IPS DF 6.9 (cell line): ENCODE measurements at places on chromosomes 1 and 21.

DNA sequence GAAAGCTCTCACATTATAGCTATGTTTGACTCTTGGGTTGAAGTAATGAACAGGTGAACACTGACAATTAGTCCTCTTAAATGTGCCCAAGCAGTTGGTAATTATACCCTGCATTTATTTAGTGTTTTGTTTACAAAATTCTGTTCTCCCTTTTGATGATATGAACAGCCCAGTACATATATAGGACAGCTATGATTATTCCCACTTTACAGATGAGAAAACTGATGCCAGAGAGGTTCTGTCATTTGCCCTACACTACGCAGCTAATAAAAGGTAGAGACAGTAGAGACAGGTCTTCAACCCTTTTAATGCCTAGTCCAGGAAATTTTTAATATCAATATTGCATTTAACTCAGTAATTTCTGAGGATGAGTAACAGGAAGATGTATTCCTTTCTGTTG is 46.1 kb upstream of the DNAJC6 start:
- no peak for DNase-seq

DNA sequence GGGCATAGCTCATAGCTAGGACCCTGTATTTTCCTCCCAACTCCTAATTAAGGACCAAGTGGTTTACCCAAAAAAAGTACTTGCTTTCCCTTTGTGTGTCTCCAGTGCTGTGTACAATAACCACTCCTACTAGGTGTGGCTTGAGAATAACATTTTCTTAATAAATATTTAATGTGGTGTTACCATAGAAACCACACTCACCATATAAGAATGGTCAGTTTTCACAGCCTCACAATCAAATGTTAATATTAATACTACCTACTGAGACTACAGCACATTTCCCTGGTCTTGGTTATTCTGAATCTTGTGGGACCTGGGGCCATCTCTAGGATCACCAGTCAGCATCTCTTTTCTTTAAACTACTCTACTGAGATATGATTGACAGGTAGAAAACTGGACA is 83.5 kb upstream of the BCAR3 start:
- DNase-seq: no peak

DNA sequence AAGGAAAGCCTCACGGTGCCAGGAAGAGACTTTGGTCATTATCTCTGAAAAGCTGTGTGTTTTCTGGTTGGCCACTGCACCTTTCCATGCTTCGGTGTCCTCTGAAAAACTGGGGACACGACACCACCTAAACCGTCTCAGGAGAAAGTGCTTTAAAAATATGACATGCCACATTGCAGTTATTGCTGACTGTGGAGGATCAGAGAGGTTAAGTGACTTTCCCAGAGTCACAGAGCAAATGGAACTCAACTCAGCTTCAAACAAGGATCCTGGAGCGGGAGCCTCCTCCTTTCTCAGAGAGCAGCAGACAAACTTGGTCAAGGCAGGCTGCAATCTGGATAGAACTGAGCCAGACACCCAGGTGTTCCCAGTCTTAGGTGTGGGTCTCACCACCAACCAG is 13.8 kb downstream of the MYOM3 start:
- no peak for DNase-seq

DNA sequence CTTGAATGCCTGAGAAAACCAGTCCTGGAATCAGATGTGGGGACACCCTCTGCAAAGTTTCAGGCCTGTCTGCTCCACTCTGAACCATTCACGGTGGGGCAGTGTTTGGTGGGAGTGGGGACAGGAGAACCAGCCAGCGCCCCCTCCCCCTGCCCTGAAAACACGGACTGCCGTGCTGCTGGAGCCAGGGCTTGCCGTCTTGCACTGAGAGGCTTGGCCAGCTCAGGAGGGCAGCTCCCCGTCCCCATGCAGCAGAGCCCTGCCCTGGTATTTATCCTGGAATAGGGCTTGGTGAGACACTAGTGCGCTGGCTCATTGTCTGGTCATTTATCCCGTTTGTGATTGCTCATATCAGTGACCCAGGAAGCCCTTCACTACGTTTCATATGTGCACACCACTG is 3.9 kb downstream of the S100B start:
- no peak for DNase-seq

GRCh38 chr1:212491454-212491853 is 58.7 kb downstream of the NENF start:
- no peak for DNase-seq

DNA sequence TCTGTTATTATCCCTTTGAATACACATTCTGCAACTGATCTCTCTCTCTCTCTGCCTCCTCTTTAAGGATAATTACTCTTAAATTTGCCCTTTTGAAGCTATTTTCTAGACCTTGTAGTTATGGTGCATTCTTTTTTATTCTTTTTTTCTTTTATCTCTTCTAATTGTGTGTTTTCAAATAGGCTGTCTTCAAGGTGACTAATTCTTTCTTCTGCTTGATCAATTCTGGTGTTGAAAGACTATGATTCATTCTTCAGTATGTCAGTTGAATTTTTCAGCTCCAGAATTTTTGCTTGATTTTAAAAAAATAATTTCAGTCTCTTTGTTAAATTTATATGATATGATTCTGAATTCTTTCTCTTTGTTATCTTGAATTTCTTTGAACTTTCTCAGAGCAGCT is 95.6 kb upstream of the GPR52 start:
- DNase-seq: no peak

GRCh38 chr1:47745715-47746609 is 251.2 kb downstream of the TRABD2B start:
- no peak for DNase-seq

DNA sequence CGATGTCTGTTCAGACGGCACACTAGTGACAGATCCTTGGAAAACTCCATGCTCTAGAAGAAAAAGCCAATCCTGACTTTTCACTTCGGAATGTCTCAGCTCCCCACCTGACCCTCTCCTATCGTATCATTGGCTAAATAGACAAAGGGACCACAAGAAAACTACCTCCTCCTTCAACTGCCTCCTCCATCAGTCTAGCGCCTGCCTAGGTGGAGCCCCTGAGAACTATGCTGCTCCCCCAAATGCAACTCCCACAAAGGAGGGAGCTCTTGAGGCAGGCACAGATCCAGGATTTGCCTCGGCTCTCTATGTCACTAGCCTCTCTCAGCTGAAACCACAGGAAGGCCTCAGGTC is 148.4 kb downstream of the TOMM20 start:
- DNase-seq: no peak

GRCh38 chr1:55305735-55306134 is 90.6 kb upstream of the USP24 start:
- DNase-seq: no peak

GRCh38 chr1:56120021-56120420 is 459.3 kb downstream of the PLPP3 start:
- DNase-seq: no peak

DNA sequence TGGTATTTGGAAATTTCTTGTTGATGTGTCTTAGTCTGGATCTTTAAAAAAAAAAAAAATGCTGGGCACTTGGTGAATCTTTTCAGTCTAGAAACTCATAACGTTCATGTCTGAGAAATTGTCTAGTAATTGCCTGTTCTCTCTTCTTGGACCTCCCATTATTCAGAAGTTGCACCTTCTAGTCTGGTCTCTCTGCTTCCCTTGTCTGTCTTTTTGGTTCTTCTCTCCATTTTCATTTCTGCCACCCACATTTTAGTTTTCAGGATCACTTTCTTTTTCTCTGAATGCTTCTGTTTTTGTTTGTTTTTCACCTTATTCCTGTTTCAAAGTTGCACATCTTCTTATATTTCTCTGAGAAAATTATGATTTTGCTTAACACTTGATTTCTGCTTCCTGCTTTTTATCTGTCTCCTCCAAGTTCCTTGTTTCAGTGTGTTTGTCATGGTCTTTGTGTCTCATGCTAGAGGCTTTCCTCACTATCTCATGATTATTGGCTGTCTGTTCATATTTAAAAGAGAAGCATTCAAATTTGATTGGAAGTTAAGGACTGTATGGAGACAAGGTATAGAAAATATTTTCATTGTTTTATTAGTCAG is 21.3 kb downstream of the BACE2 start:
- no peak for DNase-seq

GRCh38 chr1:53210352-53210751 is 10.1 kb downstream of the CZIB start:
- no peak for DNase-seq

GRCh38 chr1:103441342-103441741 is 84.2 kb upstream of the RNPC3 start:
- DNase-seq: no peak

- DNase-seq: no peak
These were observed 10.9 kb upstream of the PLA2G2E start for GRCh38 chr1:19934336-19934735.

- DNase-seq: no peak
These were observed 37.9 kb upstream of the TENT5C start for GRCh38 chr1:117567976-117568375.

DNA sequence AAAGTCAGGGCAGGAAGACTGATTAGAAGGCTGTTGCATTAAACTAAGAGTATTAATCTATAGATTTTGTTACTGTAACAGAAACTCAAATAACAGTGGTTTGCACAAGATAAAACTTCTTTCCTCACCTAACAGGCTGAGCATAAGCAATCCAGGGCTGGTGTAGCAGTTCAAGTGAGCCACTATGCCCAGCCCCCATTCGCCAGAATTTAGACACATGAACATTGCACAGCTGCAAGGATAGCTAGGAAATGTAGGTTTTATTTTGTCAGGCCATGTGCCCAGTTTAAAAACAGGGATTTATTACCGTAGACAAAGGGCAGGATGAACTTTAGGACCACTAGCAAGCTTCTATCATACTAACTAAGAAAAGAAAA is 19.5 kb upstream of the DOCK7 start:
- DNase-seq: no peak

- no peak for DNase-seq
These were observed 3.1 kb downstream of the COQ8A start for GRCh38 chr1:226943156-226943555.

DNA sequence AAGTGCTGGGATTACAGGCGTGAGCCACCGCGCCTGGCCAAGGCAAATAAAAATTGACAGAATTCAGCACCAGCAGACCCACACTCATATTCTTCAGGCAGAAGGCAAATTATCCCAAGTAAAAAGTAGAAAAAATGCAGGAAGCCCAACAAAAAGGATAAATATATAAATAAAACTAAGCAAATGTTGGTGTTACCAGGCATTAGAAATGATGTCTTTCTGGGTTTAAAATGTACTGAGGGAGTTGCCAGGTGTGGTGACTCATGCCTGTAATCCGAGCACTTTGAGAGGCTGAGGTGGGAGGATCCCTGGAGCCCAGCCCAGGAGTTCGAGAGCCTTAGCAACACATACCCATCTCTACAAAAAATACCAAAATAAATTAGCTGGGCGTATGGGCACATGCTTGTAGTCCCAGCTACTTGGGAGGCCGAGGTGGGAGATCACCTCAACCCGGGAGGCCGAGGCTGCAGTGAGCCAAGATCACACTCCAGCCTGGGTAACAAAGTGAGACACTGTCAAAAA is 6.3 kb downstream of the INTS11 start:
- no peak for DNase-seq

DNA sequence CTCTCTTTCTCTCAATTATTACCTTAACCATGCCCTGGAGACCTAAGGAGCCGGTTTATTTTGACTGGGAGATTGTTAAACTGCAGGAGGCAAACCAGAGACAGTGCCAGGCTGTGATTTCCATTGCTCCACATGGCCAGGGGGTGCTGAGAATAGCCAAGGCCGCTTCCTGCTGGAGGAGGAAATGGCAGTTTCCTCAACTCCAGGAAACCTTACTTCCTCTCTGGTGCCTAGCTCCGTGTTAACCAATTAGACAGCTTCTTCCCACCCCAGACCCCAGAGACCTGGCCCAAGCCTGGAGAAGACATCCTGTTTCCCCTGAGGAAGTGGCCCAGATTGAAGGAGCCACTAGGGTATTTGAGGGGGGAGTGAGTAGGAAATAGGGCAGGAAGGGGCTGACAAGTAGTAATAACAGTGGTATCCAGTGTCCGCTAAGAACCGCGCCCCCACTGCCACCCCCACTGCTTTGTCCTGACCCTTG is 161.2 kb downstream of the PLPP3 start:
- no peak for DNase-seq

DNA sequence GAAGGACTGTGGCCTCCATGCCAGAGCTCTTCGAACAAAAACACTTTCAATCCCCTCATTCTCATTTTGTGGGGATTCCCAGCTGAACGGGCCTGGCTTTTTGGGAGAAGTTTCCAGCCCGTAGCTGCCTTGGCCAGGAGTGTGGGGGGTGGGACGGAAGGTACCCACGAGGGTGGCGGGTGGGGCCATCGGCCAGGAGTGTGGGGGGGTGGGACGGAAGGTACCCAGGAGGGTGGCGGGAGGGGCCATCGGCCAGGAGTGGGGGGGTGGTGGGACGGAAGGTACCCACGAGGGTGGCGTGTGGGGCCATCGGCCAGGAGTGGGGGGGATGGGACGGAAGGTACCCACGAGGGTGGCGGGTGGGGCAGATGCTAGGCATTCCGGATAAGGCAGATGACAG is 71.7 kb upstream of the ZBTB18 start:
- DNase-seq: no peak

DNA sequence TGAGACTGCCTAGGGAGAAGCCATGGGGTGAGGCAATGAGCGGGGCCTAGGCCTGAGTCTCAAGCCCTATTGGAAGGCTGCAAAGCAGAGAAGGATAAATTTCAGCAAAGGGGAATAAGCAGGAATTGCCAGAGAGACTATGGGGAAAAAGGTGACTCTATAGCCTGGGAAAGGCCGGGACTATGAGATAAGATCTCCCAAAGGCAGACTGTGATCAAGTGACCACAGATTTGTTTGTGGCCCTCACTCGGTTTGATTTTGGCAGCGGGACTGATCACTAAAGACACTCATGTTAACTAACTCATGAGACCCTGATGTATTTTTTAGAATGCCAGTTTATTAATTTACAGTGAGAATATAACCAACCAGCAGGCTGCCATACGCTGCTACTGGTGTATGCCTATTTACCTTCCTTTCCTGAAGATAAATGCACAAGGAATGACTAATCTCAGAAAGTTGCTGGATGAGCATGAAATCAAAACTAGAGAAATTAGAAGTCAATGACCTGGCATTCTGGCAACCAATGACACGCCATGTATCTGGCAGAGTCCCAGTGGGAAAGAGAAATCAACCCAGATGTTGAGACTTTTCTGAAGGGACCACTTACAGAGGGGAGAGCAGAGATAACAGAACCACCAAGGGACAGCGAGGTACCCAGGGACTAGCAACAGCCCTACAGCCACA is 4.3 kb downstream of the HSF2BP start:
- DNase-seq: no peak

GRCh38 chr1:48681476-48682305 is 95.0 kb downstream of the BEND5 start:
- no peak for DNase-seq

- DNase-seq: no peak
These were observed 8.9 kb downstream of the MTF1 start for GRCh38 chr1:37850352-37850955.

GRCh38 chr1:32127409-32128198 is 19.7 kb downstream of the KPNA6 start:
- DNase-seq: no peak

DNA sequence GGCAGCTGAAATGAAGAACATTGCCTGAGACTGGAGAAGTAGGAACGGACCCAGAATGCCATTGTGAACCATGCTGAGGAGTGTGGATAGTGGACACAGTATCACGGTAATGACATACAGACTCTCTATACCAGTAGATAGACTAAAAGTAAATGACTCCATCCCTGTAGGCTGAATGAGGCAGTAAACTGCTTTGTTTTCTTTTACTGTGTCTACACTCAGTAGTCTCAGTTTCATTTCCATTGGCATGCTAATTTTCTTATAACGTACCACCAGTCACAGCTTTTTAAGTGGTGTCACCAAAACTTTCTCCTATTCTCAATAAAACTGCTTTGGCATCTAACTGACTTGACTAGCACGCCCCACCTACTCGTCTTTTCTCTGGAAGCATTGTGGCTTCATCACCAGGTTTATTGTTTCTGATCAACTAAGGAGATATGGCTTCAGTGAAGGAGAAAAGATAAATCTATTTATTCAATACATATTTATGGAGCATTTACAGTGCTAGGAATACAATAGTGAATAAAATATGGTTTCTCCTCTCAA is 8.4 kb upstream of the ZNF697 start:
- no peak for DNase-seq
